ENCODE measurements at places on chromosomes 11 and 22. TPM values are rescaled to one million over a fixed set of nuclear protein-coding genes. Genes with fewer than 3 reads are reported as not detected.

GRCh38 chr11:71114124-71114851, 138.1 kb downstream of the SHANK2 start:
- H3K36me3 ChIP-seq: no peaks in the 10 kb centered on the region
- no peak for DNase-seq
- no peak overlapping the region for H3K4me3 ChIP-seq
- no peaks in the 10 kb centered on the region for H3K4me1 ChIP-seq

GRCh38 chr11:104625246-104625645, 273.0 kb downstream of the CASP12 start:
- no peak overlapping the region for H3K4me3 ChIP-seq
- H3K4me1 ChIP-seq: no peaks in the 10 kb centered on the region
- DNase-seq: no peak
- no peaks in the 10 kb centered on the region for H3K27me3 ChIP-seq

DNA sequence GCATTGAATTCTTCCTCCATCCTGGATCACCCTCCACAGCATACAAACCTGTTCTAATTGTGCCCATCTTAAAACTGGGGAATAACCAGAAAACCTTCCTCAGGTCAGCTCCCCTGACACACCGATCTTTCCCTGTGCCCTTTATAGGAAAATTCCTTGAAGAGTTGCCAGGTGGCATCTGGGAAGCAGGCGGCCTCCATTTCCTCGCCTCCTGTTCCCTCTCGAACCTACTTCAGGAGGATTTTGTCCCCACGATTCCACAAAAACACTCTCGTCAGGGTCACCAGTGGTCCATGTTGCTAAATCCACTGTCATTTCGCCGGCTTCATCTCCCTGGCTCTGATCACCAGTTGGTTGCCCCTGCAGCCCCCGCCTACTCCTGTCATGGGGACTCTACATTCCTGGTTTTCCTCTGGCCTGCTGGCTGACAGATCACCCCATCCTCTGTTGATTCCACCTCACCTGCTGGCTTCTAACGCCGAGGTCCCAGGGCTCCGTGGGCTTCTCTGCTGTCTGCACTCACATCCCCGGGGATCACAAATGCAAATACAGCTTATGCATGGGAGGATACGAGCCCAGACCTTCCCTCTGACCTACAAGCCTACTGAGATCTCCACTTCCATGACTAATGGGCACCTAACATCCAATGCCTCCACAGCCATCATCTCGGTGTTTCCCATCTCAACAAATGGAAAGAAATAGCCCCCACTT, 92.5 kb upstream of the PRDM11 start:
- no peaks in the 10 kb centered on the region for H3K36me3 ChIP-seq
- no peak for DNase-seq
- no peak overlapping the region for H3K4me3 ChIP-seq
- H3K4me1 ChIP-seq: no peaks in the 10 kb centered on the region

DNA sequence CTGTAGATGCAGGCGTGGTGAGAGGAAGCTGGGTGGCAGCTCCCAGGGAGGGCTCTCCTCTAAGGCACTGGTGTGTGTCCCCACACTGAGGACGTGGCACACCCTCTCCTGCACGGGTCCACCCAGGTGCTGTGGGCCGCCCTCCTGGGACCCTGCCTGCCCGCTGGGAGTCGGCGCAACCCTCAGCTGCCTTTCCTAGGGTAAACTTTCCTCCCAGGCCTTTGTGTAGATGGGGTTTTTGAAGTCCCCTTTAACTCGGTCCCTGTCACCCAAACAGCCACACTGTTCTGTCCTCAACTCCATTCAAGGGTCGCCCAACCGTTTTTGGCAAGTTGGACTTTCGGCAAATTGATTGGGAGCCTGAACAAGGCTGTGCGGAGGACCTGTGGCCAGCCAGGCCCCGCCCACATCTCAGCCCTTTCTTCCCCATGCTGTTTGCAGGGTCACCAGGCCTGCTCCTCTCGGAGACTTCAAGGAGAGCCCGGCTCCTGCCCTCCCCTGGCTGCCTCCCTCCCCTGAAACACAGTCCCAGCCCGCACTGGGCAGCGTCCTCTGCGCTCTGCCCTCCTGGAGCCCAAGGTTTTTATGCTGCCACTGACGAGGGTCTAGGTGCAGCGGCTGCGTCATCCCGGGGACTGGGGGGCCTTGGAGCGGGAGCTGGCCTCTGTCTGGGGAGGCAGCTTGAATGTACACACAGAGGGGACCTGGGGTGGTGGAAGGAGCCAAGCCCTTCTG, 1126.2 kb downstream of the BRD1 start:
- DNase-seq: no peak
- H3K27me3 ChIP-seq: no peaks in the 10 kb centered on the region
- H3K4me1 ChIP-seq: no peaks in the 10 kb centered on the region
- H3K27ac ChIP-seq: no peak overlapping the region
- no peaks in the 10 kb centered on the region for H3K36me3 ChIP-seq
- no peak overlapping the region for H3K4me3 ChIP-seq

GRCh38 chr11:115616971-115617370, 112.8 kb upstream of the CADM1 start:
- no peak overlapping the region for H3K4me3 ChIP-seq
- no peak for DNase-seq
- H3K27ac ChIP-seq: no peak overlapping the region
- no peaks in the 10 kb centered on the region for H3K4me1 ChIP-seq

- peaks cover 6% of the 10 kb centered on the region for H3K4me1 ChIP-seq
- H3K27me3 ChIP-seq: no peaks in the 10 kb centered on the region
- DNase-seq: no peak
- no peak overlapping the region for H3K27ac ChIP-seq
- no peak overlapping the region for H3K4me3 ChIP-seq
- H3K36me3 ChIP-seq: no peaks in the 10 kb centered on the region
Measured at GRCh38 chr11:66561178-66561974, 7.0 kb downstream of the CTSF start.

- peaks cover 3% of the 10 kb centered on the region for H3K4me1 ChIP-seq
- no peaks in the 10 kb centered on the region for H3K27me3 ChIP-seq
- no peak for DNase-seq
- no peak overlapping the region for H3K4me3 ChIP-seq
- H3K27ac ChIP-seq: no peak overlapping the region
Measured at GRCh38 chr11:69923641-69924307, 104.6 kb upstream of the FGF3 start.

- no peak overlapping the region for H3K4me3 ChIP-seq
- no peaks in the 10 kb centered on the region for H3K4me1 ChIP-seq
- no peaks in the 10 kb centered on the region for H3K36me3 ChIP-seq
- DNase-seq: no peak
- no peak overlapping the region for H3K27ac ChIP-seq
Measured at GRCh38 chr11:133823614-133824013, 21.7 kb downstream of the SPATA19 start.

SHISA8 gene
- total RNA-seq: not detected

SYT7 gene
- not detected for total RNA-seq

ANO5 gene
- 6.5 TPM for total RNA-seq

SLC22A6 gene
- not detected for total RNA-seq

C11orf87 gene
- not detected for total RNA-seq

OR52E4 gene
- not detected for total RNA-seq

Data from thoracic aorta (tissue), 2 donors.